ENCODE measurements at places on chromosomes 1 and 21. TPM values are rescaled to one million over a fixed set of nuclear protein-coding genes. Genes with fewer than 3 reads are reported as not detected.

GRCh38 chr1:232528472-232529089, 101.4 kb downstream of the SIPA1L2 start:
- H3K4me3 ChIP-seq, result peak overlapping the region; percentile 40
- no peak for DNase-seq
- no peak overlapping the region for H3K27ac ChIP-seq
- H3K27me3 ChIP-seq, result peaks cover 11% of the 10 kb centered on the region

GRCh38 chr1:170664828-170665612, 1.1 kb downstream of the PRRX1 start:
- H3K4me1 ChIP-seq, result peaks cover 45% of the 10 kb centered on the region
- peaks cover 7% of the 10 kb centered on the region for H3K36me3 ChIP-seq
- DNase-seq, result no peak
- H3K4me3 ChIP-seq, result peak overlapping the region; percentile 69

GRCh38 chr1:78501203-78501602, 10.4 kb downstream of the PTGFR start:
- no peaks in the 10 kb centered on the region for H3K27me3 ChIP-seq
- no peak overlapping the region for H3K4me3 ChIP-seq
- no peaks in the 10 kb centered on the region for H3K36me3 ChIP-seq
- no peak overlapping the region for H3K27ac ChIP-seq
- DNase-seq, result no peak

DNA sequence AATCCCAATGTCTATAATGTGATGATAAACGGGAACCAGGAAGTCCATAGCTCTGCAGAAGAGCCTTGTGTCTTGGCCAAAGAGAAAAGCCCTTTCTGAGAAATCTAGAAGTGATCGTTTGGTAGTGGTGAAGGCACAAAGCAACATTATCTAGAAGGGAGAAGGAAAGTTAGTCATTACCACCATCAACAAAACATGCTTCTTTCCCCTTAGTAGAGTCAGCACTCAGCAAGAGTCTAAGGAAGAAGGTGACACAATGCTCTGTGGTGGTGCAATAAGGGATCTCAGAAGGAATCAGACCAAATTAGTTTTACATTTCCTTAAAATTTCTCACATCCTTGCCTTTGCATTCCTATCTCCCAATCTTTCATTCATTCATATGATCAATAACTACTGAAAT, 134.4 kb upstream of the PRDX6 start:
- no peak overlapping the region for H3K27ac ChIP-seq
- no peak overlapping the region for H3K4me3 ChIP-seq
- H3K4me1 ChIP-seq, result no peaks in the 10 kb centered on the region
- H3K27me3 ChIP-seq, result no peaks in the 10 kb centered on the region
- DNase-seq, result no peak

GRCh38 chr1:155078469-155079209, at the start of gene EFNA3:
Gene EFNA3, plus strand, starts transcription at chr1:155078837. Its CDS starts 105 bp downstream, at chr1:155078942.
- H3K27ac ChIP-seq, result peak within 1 kb of the TSS; percentile 24
- peaks cover 32% of the 10 kb centered on the region for H3K4me1 ChIP-seq
- peaks cover 36% of the 10 kb centered on the region for H3K27me3 ChIP-seq
- DNase-seq, result peak; percentile 78
- peak within 1 kb of the TSS; percentile 72 for H3K4me3 ChIP-seq
- peaks cover 2% of the 10 kb centered on the region for H3K36me3 ChIP-seq

GRCh38 chr1:27936370-27936769, 1.6 kb downstream of the SMPDL3B start:
- peaks cover 29% of the 10 kb centered on the region for H3K4me1 ChIP-seq
- no peak overlapping the region for H3K27ac ChIP-seq
- H3K27me3 ChIP-seq, result peaks cover 13% of the 10 kb centered on the region
- no peak for DNase-seq
- H3K4me3 ChIP-seq, result no peak overlapping the region

DNA sequence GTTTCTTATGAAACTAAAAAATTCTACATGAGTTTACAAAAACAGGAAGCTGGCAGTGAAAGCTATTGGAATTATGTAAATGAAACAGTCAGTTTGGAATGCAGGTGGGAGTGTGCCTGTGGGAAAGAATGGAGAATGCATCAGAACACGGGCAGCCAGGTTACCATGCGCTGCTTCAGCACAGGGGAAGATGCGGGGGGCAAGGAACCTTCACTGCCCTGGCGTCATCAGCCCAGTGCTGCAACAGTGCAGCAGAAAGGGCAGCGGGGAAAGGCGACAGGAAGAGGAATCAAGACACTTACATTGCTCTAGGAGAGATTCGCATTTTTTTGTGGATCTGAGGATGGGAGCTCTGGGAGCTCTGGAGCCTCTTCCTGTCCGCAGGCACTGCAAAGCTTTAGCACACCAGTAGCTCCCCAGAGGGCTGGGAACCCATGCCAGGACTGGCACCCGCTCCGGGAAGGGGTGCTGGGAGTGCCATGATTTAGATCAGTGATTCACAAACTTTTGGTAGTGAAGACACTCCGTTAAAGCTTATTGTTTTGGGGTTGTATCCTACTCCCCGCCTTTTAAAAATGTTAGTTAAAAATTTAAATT, 64.1 kb upstream of the WDR26 start:
- peaks cover 5% of the 10 kb centered on the region for H3K36me3 ChIP-seq
- peak; percentile 29 for DNase-seq
- peaks cover 65% of the 10 kb centered on the region for H3K4me1 ChIP-seq
- peak overlapping the region; percentile 91 for H3K4me3 ChIP-seq
- H3K27ac ChIP-seq, result peak overlapping the region; percentile 86

GRCh38 chr1:183248989-183249691, 63.1 kb downstream of the LAMC2 start:
- no peaks in the 10 kb centered on the region for H3K4me1 ChIP-seq
- DNase-seq, result no peak
- H3K4me3 ChIP-seq, result no peak overlapping the region
- H3K27ac ChIP-seq, result no peak overlapping the region
- H3K27me3 ChIP-seq, result peaks cover 10% of the 10 kb centered on the region

- H3K36me3 ChIP-seq, result no peaks in the 10 kb centered on the region
- peaks cover 8% of the 10 kb centered on the region for H3K27me3 ChIP-seq
- peaks cover 47% of the 10 kb centered on the region for H3K4me1 ChIP-seq
- H3K4me3 ChIP-seq, result peak overlapping the region; percentile 73
- no peak overlapping the region for H3K27ac ChIP-seq
- DNase-seq, result no peak
Observed at GRCh38 chr1:51297401-51298321, 32.7 kb downstream of the TTC39A start.

GRCh38 chr1:235002706-235003300, 125.8 kb downstream of the TOMM20 start:
- H3K27me3 ChIP-seq, result no peaks in the 10 kb centered on the region
- peaks cover 11% of the 10 kb centered on the region for H3K36me3 ChIP-seq
- no peak overlapping the region for H3K4me3 ChIP-seq
- H3K27ac ChIP-seq, result no peak overlapping the region
- peaks cover 47% of the 10 kb centered on the region for H3K4me1 ChIP-seq

DNA sequence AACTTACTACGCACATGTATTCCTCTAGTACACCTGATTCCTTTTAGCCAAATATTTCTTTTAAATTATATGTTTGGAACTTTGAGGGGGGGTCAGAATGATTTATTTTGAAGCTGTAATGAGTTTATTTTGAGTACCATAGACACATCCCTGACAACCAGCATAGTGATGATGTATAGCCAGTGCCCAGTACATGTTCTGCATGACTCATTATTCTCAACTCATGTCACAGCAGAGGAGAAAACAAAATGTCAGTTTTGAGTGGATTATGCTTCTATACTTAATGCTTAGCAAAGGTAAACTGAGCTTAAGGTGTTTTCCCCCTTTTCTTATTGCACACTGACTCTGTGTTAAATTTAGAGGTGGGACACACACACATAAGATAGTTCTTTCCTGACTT, 22.4 kb upstream of the LEPR start:
- no peak for DNase-seq
- H3K27me3 ChIP-seq, result no peaks in the 10 kb centered on the region
- H3K27ac ChIP-seq, result no peak overlapping the region
- no peak overlapping the region for H3K4me3 ChIP-seq

DNA sequence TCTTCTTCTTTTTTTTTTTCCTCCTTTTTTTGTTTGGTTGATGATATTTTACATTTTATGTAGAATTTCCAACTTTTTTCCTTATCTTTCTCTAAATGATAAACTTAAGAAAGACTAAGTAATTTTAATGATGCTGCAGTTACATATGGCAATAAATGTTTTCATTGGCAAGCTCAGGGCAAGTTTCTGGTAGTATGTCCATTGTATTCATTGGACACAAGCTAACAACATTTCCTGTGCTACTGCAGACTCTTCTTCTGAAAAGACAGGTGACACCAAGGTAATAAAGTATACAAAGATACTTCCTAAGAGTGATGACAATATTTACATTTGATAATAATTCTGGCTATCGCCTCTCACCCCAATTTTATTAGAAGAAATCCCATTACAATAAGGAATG, 219.2 kb upstream of the NFIA start:
- no peaks in the 10 kb centered on the region for H3K4me1 ChIP-seq
- H3K36me3 ChIP-seq, result no peaks in the 10 kb centered on the region
- no peak overlapping the region for H3K4me3 ChIP-seq
- no peak for DNase-seq
- H3K27ac ChIP-seq, result no peak overlapping the region
- H3K27me3 ChIP-seq, result no peaks in the 10 kb centered on the region

DNA sequence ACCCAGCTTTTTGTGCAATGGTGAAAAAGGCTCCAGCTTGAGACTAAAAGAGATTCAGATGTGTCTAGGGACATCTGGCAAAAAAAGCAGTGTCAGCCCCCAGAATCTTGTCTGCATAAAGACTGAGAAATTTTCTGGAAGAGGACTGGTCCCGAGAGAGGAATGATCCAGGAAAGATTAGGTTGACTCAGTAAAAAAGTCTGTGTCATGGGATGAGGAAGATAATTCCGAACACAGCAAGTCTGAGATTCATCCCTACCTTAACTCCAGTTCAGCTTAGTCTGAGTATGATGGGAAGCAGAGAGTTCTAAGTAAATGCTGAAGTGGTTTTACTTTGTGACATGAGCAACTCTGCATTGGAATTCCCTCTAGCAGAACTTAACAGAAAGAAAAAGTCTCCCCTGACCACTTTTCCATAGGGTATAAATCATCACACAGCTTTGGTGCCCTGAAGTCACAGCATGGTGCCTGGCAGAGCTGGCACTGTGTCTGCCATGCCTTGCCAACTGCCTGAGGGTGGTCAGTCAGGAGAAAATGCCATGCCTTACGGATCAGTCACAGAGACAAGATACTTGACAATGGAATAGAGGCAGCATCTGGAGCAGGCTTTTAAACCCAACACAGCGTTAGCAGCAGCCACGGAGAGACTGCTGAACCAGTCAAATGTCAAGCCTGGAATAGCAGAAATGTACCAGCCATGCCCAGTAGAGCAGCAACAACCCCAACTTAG, 153.4 kb downstream of the ZC3H11B start:
- H3K4me3 ChIP-seq, result no peak overlapping the region
- peaks cover 1% of the 10 kb centered on the region for H3K36me3 ChIP-seq
- no peaks in the 10 kb centered on the region for H3K27me3 ChIP-seq
- H3K4me1 ChIP-seq, result peaks cover 30% of the 10 kb centered on the region

DNA sequence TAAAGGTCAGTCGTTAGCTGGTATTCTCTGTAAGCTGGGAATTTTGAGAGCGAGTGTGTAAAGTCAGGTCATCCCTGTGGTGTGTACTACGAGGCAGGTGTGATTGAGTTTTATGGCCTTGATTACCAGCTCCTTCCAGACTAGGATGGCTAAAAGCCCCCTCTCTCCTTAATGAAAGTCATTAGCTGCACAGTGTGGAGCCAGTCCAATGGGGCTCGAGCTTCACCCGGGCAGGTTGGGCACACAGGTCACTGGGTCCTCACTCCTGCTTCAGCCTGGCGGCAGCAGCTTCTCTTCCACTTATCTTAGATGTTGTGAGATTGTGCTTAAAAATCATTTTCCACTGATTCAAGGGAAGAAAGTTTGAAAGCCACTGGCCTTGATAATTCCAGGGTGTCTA, 3.0 kb downstream of the DMRTB1 start:
- no peaks in the 10 kb centered on the region for H3K36me3 ChIP-seq
- DNase-seq, result no peak
- H3K4me1 ChIP-seq, result no peaks in the 10 kb centered on the region
- H3K4me3 ChIP-seq, result no peak overlapping the region
- no peak overlapping the region for H3K27ac ChIP-seq

GRCh38 chr21:14959343-14959742, 105.5 kb downstream of the NRIP1 start:
- no peak for DNase-seq
- no peak overlapping the region for H3K27ac ChIP-seq
- H3K4me3 ChIP-seq, result no peak overlapping the region
- no peaks in the 10 kb centered on the region for H3K36me3 ChIP-seq
- no peaks in the 10 kb centered on the region for H3K4me1 ChIP-seq

DNA sequence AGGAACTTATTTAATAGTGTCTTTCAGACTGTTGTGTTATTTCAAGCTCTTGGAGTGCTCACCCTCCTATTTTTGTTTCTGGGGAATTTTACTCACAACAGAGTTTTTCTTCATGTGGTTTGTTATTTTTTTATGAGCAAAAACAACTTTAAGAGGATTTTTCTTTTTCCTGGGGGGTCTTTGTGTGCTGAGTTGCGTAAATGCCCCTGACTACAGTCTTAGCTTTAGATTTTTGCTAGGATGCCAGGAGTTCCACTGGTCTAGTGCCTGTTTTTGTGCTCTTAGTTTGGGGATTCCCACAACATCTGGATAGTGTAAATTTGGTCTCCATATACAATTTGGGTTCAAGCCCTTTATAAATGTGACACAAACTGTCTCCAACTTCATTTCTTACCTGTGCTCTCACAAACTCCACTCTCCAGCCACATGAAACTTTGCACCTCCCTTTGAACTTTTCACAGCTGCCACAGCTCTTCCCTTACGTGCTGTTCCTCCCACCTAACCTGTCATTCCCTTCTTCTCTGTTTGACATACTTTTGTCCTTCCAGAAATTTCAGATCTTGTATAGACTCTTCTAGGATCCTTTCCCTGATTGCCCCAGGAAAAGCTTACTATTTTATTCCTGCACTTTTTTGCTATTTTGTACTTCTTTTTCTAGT, 180.2 kb downstream of the CRB1 start:
- no peaks in the 10 kb centered on the region for H3K36me3 ChIP-seq
- H3K27ac ChIP-seq, result no peak overlapping the region
- no peaks in the 10 kb centered on the region for H3K27me3 ChIP-seq
- peaks cover 5% of the 10 kb centered on the region for H3K4me1 ChIP-seq

The TMEM61 gene
- not detected for total RNA-seq

The HRNR gene
- not detected for total RNA-seq

The TNFRSF1B gene
- 130 TPM for total RNA-seq

Data from activated T-cell treated with anti-CD3 and anti-CD28 coated beads, Interleukin-2, amount 50 U/mL, for 72 hours (primary cell).